AG04450 (cell line): ENCODE measurements at places on chromosomes 1 and 21.

DNA sequence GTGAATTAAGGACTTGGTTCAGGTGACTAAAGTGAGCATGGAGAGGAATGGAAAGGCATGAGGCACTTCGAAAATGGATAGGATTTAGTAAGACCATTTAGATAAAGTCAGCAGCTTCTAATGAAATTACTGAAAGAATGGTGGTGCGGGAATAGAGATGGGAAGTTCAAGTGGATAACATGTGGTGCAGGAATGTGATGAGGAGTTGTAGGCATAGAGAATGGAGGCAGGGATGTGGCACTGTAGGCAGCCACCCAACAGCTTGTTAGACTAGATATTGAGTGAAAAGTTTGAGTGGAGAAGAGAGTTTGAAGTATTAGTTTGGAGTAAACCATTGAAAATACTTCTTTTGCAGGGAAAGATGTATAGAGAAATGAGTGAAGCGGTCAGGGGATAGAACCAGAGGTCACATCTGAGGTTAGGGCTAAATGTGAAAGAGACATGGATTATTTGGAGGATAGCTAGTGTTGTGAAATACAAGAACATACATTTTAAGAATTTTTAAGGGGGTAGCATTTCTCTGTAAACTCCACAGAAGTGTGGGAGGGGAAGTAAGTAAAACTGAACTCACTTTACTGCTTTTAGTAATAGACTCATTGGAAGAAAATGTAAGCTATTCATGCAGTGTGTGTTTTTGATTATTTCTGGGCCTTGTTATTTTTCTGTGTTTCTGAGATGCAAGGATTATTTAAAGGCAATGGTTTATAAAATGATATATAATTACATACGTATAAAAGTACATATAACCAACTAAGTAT, 46.2 kb downstream of the DYRK1A start:
- peak; percentile 34 for DNase-seq

GRCh38 chr1:79845936-79846335, 839.4 kb upstream of the ADGRL4 start:
- DNase-seq: peak; percentile 10

DNA sequence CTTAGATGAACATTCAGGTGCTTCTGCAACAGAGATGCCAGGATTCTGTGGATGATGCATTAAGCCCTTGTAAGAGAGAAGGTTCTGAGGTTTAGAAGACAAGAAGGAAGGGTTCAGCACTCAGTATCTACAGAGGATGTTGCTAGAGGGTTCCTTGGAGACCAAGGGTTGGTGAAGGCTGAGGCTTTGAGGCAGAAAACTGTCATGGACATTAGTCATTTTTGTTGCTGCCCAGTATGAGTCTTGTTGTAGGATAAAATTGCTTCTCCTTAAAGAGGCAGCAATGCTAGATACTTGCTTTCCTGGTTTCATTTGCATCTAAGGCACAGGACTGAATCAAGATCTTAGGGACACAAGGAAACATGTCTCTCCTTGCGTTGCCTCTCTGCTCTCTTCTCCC, 319.4 kb upstream of the NFIA start:
- no peak for DNase-seq

- no peak for DNase-seq
Observed at GRCh38 chr1:109826446-109826845, 62.7 kb upstream of the EPS8L3 start.

- DNase-seq: no peak
Observed at GRCh38 chr1:156136970-156137483, 16.4 kb upstream of the SEMA4A start.

- no peak for DNase-seq
Observed at GRCh38 chr1:118907466-118907865, 80.7 kb downstream of the TBX15 start.

- DNase-seq: no peak
Observed at GRCh38 chr1:20662110-20662475, 924 bp upstream of the DDOST start.

- DNase-seq: no peak
Observed at GRCh38 chr1:194293851-194294405, 1107.5 kb upstream of the B3GALT2 start.

DNA sequence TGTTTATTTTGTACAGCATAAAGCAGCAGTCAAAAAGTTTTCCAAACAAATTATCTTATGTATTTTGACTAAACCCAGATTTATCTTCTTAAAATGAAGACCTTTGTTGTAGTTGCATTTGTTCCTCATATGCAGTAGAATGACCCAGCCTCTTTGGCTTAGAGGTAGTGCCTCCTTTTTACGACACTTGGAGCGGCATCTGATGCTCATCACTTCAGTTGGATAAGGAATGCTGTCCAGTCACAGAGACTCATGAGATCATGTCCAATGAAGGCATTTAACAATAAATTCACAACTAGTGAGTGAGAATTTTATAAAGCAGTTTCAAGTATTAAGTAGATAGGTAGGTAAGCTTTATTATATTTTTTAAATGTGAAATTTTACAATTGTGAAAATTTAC, 35.2 kb downstream of the PTPRC start:
- DNase-seq: no peak

DNA sequence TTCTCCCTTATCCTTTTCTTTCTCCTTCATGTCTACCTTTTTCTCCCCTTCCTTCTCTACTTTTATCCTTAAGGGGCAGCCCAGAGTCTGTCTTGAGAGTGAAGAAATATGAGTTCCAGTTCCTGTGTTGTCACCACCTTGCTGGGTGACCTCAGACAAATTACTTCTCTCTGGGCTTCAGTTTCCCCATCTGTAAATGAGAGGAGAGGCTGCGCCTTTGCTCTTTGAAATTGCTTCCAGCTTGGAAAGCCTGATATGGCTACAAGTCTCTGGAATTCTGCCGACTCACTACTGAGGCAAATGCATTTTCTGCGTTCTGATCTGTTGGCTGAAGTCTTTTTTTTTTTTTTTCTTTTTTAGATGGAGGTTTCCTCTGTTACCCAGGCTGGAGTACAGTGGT, 119.2 kb downstream of the SYF2 start:
- no peak for DNase-seq

DNA sequence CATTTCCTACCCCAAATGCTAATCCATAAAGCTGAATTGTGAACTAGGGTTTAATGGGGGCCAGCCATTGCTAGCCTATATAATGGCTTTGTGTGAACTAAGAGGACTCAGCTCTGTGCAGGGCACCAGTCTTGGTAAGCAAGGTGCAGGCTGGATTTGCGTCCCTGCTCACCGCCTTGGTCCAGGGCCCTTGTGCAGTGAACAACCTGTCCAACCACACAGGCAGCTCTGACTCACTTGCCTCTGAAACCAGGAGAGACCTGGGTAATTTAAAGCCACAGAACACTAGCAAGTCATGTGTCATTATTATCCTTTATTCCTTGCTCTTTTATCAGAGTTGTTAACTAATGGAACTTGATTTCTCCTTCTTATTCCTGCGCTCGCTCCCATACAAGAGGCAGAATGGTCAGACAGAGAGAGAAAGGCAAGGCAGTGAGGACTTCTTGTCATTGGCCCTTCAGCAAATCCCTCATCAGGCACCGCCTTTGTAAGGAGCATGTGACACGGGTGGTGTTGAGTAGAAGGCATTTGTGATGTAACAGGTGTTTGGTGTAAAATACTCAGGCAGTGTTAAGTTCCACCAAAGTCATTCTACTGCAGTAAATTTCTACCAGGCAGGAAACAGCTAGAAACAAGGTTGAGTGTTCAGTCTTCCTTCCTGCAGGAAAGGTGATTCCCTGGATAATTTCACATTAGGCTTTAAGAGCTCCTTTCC, 67.3 kb upstream of the OLIG2 start:
- no peak for DNase-seq

GRCh38 chr1:6321205-6321604, 60.3 kb upstream of the GPR153 start:
- DNase-seq: no peak

- no peak for DNase-seq
Observed at GRCh38 chr1:92342401-92342800, 43.5 kb downstream of the RPAP2 start.

DNA sequence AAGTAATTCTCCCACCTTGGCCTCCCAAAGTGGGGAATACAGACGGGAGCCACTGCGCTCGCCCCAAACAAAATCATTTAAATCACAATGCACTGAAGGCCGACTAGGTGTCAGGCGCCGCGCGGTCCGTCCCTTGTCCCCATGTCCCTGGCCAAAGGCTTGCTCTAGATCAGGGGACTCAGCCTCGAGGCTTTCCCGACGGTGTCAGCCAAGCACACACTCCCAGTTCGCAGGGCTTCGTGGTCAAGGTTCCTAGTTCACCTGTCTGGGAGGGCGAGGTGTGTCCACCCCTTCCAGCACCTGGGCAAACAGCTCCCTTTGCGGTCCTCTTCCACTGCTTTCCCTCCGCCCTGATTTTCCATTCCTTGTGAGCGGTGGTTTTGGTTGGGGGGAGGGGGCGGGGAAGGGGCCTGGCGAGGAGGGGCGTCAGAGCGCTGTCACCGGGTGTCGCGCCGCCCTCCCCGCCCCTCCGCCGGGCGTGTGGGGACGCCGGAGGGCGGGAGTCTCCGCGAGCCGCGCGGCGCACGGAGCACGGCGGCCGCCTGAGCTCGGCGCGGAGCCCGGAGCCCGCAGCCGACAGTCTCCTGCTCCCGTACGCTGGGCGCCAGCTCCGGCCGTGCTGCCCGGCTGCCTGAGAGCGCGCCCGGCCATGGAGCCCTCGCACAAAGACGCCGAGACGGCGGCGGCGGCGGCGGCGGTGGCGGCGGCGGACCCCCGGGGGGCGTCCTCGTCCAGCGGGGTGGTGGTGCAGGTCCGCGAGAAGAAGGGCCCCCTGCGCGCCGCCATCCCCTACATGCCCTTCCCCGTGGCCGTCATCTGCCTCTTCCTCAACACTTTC, at the start of gene STUM:
Gene STUM, plus strand, starts transcription at position 509 of the 838 bp plus-strand sequence. Its CDS starts 141 bp downstream, at position 650.
- DNase-seq: no peak

GRCh38 chr1:109793089-109793485, 29.4 kb upstream of the EPS8L3 start:
- DNase-seq: no peak

GRCh38 chr1:26580116-26580515, 50.6 kb downstream of the RPS6KA1 start:
- DNase-seq: no peak

DNA sequence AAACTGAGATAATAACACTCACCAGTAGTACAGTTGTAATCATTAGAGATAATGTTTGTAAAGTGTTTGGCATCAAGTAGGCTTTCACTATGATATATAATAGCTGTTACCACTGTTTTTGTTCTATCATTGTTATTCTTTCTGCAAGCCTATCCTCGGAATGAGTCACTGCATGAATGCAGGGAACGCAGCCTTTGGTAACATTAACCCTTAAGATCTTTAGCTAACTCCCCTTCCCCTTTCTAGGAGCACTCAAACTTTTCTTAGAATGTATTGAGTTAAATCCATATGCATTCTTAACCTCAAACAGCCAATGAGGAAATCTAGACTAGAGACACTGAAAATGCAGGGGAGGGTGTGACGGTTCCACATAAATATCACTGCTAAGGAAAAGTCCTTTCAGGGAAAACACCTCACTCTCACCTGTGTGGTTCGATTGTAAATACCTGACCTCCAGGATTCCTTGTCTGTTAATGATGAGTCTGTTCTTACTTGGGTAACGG, 467.3 kb downstream of the SETD4 start:
- peak; percentile 38 for DNase-seq

DNA sequence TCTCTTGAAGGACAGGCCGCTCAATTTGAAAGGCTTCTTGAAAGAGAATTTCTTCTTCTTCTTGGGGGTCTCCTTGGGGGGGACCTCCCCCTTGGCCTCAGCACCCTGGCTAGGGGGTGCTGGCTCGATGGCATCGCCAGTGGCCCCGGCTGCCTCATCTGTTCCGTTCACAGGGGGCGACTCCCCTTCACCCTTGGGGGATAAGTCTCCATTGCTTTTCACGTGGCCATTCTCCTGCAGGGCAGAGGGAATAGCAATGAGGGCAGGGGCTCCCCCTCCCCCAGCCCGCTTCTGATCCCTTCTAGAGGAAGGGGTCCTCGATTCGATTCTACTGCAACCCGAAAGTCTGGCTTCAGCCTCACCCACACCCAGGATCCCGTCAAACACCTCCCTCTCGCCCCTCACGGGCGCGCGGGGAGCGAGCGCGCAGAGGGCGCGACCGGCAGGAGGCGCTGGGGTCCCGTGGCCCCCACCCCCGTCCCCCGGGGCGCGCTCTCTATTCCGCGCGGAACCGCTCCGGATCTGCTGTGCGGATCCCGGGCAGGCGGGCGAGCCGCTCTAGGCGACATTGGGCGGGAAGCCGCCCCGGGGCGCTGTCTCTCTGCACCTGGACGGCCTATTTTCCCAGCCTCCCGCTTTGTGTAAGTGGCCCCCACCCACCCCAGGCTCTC, 1.0 kb downstream of the MARCKSL1 start:
- DNase-seq: no peak

GRCh38 chr1:94061513-94062443, 59.2 kb downstream of the ABCA4 start:
- DNase-seq: peak; percentile 57

- DNase-seq: no peak
Observed at GRCh38 chr1:60695716-60696171, 386.6 kb upstream of the NFIA start.

DNA sequence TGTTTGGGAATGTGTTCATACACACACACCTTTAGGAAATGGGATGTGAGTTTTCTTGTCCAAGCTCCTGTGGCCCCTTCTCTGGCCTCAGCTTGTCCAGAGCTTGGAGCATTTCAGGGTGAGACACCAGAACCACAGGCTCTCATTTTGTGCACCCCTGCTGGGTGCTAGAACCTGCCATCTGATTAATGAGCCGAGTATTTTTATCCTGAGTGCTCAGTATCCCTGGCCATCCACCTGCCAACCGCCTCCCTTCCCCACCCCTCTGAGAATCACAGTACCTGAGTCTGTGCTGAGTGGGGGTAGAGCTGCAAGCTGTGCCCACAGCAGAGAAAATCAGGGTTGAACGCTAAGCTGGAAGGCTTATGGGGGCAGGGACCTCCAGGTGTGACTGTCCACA, 1.4 kb downstream of the CASQ1 start:
- no peak for DNase-seq

GRCh38 chr1:183411091-183411490, 7.1 kb downstream of the NMNAT2 start:
- DNase-seq: no peak

DNA sequence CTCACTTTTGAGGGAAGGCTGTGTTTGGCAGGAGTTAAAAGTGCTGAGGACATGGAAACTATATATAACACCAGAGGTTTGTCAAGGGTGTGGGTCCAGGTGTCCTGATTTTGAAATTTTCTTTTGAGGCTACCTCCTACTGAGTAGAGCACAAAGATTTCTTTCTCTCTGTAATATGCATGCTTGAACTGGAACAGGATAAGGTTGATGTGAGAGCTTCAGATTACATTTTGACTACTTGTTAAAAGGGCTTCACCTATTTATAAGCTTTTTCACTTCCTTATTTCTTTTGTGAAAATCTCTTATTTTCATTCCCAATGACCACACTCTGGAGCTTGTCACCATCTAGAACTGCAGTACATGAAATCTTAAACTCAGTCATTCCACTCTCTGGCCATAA, 59.8 kb upstream of the PLA2G4A start:
- no peak for DNase-seq

DNA sequence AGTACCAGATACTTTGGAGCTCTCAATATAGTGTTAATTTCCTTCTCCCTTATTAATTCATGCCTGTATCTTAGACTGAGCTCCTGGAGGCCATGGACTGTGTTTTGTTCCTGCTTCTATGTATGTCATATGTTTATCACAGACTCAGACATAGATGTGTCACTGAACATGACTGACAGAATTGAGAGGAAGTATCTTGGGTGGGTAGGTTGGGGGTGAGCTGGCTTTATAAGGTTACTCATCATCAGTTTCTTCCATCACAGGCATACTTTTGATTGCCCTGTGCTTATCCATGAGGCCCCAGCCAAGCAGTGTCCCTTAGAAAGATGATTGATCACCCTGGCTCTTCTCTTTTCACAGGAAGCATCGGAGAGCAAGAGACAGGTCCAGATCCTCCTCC, 5.6 kb upstream of the SH3D21 start:
- DNase-seq: no peak
